Fibroblast of skin of abdomen (primary cell): ENCODE measurements at places on chromosomes 1 and 21.

DNA sequence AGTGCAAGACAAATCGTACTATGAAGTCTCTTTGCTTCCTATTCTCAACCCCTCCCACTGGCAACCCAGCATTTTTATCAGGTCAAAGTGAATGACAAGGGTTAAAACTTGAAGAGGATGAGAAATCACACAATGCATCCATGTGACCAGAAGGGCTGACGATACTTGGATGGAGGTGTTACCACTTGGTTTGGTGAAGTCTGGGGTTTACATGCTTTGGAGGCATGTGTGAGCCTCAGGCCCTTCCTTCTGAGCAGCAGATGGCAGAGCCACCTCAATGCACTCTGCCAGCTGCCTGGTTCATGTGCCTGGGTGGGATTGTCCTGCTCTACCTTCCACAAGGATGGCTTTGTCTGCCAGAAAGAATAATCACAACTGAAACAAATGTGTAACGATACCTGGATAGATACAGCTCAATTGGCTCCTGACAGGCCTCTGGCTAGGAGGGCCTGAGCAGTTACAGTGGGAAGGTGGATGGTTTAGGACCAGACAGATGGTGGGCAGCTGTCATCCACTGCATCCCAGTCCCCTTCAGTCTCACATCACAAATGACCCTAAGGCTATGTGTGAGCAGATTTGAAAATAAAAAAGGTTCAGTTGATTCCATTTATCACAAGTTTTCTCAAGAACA, 51.5 kb upstream of the CNIH3 start:
- no peak for DNase-seq

DNA sequence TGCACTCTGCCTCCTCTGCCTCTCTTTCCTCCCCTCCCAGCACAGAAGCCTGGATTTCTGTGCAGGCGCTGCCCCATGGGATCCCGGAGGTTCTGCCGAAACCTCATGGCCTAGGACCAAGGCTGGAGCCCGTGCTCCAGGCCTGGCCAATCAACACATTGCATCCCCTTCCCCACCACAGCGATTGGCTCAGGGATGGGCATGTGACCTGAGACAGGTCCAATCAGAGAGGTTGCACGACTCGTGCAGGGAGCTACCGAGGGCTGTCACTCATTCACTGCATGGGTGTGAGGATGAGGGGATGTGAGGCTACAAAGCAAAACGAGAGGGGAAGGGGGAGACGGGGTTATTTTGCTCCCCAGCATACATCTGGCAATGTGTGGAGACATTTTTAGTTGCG, 3.3 kb upstream of the CELA2B start:
- DNase-seq: no peak

GRCh38 chr1:5504364-5504740, 487.9 kb downstream of the NPHP4 start:
- no peak for DNase-seq

- no peak for DNase-seq
Measured at GRCh38 chr1:67126111-67126746, 8.5 kb downstream of the C1orf141 start.

DNA sequence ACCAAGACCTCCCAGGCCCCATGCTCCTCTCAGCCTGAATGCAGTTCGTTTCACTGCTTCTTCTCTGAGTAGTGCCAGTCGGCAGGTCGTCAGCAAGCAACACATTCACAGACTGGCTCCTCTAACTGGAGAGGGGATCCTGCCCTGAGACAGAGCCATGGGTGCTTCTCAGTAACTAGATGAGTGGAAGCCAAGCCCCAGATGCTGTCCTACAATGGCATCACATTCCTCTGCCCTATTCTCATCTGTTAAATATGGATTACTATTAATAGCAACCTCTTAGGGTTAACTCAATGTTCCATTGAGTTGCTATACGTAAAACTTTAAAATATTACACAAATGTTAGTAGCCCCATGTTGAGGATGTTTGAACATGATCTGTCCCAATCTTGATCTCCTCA, 84.2 kb upstream of the S1PR1 start:
- DNase-seq: no peak

GRCh38 chr1:165449131-165449530, 4.2 kb upstream of the RXRG start:
- DNase-seq: no peak

DNA sequence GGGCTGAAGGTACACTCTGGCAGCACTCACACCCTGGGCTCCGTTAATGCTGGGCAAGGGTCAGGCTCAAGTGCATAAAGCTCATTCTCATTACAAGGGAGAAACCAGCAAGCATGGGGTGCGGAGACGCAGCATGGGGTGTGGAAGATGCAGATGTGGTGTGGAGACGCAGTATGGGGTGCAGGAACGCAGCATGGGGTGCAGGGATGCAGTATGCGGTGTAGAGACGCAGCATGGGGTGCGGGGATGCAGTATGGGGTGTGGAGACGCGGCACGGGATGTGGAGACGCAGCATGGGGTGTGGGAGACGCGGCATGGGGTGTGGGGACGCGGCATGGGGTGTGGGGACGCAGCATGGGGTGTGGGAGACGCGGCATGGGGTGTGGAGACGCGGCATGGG, 390.7 kb downstream of the NPHP4 start:
- no peak for DNase-seq

- no peak for DNase-seq
Measured at GRCh38 chr1:165632491-165632890, 1.5 kb downstream of the MGST3 start.

DNA sequence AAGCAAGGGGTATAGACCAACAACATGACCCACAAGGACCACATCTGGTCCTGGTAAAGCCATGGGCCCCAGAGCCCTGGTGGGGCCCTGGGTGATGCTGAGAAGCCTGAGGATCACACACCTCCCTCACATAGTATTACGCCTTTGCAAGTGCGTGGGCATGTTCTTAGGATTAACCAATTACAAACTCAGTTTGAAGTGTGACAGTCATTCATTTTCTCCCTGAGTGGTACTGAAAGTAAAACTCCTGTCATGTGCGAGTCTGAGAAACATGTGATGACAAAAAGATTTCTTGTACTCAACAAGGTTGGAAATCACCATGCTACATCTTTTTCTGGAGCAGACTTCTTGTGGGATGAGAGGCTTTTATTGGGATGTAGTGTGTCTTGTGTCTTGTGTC, 315.3 kb upstream of the DUSP10 start:
- DNase-seq: no peak

DNA sequence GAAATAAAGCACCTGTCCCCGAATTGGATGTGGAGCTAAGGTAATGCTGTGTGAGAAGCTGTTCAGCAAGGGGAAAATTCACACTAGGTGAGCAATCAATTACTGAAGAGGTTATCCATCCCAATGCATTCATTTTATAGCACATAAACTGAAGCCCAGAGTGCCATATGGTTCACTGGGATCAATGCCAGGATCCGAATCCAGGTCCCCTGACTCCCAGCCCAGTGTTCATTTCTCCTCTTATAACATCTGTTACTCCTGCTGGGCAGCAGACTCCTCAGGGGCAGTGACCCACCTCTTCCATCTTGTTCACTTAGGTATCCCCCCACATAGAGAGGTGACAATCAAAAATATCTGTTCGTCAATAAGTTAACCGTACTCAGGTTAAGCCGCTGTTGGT, 13.2 kb upstream of the SEC16B start:
- peak; percentile 12 for DNase-seq

GRCh38 chr1:245687636-245688535, 533.1 kb downstream of the KIF26B start:
- no peak for DNase-seq

GRCh38 chr21:19993268-19993667, 1004.9 kb upstream of the NCAM2 start:
- no peak for DNase-seq

- DNase-seq: peak; percentile 11
Measured at GRCh38 chr21:32456497-32456918, 44.0 kb downstream of the EVA1C start.

DNA sequence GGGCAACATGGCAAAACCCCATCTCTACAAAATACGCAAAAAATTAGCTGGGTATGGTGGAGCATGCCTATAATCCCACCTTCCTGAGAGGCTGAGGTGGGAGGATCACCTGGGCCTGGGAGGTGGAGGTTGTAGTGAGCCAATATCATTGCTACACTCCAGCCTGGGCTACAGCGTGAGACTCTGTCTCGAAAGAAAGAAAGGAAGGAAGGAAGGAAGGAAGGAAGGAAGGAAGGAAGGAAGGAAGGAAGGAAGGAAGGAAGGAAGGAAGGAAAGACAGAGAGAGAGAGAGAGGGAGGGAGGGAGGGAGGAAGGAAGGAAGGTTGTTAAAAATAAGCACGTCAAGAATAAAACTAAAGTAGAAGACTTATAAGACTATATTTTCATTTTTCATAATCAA, 17.0 kb upstream of the ATP1A1 start:
- DNase-seq: no peak

DNA sequence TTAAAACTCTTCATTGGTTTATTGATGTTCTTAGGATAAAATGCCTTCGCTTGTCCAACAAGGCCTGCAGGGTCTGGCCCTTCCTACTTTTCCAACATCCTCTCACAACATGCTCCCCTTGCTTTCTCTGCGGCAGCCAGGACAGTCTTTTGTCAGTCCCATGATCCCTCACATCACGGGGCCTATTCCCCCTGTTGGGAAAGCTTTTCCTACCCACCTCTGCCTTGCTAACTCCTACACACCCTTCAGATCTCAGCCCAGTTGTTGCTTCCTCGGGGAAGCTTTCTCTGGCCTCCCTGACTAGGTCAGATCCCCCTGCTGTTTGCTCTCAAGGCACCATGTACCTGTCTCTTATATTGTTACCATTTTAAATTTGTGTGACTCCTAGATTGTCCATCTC, 19.0 kb downstream of the DLGAP3 start:
- no peak for DNase-seq
